ENCODE measurements at places on chromosomes 5 and 9.

GRCh38 chr5:130871346-130872086 lies 293.5 kb downstream of the HINT1 start:
- DNase-seq, result no peak

DNA sequence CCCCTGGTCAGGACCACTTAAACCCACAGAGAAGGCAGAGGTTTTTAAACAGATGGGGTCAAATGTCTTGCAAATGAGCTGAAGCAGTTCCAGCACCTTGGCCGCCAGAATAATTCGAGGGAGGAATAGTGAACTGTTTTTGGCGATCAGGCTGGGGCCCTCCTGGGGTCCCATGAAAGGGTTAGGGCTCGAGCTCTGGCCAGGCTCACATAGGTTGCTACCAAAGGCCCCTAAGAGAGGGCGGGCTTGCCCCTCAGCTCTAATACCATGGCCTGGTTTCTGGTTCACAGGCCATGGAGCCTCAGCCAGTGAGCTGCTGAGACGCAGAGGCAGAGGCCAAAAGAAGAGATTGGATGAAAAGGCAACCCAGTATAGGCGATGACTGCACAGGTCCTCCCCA lies 74.8 kb upstream of the UBTD2 start:
- DNase-seq, result no peak

DNA sequence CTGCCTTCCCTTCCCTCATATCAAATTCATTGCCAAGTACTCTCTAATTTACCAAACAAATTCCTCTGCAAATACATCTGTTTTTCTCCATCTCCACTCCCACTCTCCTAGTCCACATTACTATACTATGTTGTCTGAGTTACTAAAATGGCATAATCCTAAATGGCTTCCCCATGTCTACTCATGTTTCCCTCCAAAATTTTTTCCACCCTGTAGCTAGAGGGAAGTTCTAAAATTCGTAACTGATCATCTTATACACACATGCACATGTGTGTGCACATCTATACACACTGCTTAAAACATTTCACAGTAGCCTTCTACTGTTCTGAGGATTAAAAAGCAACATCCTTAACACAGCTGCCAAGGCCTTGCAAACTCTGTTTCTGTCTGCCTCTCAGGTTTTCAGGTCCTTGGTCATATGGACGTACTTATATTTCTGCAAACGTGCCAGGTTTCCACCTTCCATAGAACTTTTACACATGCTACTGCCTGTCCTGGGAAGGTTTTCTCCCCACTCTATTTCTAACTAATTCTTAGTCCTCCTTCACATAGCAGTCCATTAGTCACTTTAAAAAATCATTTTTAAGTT lies 140.6 kb downstream of the LURAP1L start:
- no peak for DNase-seq

DNA sequence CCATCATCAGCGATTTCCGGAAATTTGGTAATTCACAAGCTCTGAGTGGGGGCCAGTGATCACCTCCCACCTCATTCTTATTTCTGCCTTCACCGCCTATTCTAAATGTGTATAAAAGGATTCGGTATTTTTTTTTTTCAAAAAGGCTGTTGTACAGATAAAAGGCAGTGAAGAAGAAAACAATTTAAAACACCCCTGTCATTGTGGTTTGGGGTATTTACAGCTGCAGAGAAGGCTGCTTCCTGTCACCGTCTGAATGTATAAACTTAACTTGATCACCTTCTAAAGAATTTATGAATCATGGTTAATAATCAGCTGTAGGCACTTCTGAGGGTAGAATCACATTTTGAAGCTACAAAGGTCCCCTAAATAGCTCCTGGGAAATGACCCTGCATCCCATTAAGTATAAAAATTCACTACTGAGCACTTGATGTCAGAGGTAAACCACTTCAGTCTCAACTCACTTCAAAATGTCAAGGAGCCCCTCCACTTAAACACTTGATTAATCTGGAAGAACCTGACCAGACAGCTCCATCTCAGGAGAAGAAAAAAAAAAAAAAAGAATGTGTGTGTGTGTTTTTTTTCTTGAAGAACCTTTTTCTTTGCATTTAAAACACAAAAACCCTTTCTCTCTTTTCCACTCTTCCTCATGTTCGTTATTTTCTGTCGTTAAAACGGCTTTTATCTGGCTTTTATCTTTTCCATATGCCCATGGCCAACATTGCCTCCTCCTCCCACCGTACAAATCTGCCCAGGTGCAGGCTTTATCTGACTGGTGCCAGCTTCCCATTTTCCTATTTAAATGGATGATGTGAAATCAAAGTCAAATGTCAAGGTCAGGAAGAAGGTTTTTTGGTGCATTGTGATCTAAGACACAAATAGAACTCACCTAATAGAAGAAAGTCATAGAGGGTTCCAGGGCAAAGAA lies 291.2 kb downstream of the IRX1 start:
- DNase-seq, result no peak

DNA sequence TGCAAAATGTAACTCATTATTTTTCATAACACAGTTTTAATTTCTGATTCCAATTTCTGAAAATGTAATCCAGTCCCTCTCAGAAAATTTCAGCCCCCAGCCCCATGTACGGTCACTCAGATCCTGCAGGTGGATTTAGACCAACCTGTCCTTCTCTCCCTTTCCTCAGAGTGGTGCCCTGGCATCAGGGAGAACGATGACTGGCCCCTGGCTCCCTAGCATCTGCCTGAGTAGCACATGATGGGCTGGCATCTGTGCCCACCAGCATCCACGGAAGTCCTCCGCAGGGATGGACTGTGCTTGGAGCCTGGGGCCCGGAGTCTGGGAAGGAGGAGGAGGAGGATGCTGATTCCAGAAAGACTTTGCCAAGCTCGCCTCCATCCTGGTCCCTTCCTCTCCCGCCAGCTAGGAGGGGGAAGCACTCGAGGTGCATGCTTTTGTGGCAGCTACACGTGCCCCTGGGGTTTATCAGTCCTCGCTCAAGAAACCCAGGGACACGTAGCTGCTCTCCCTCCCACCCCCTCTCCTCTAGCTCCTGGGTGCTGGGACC lies 54.4 kb upstream of the RUFY1 start:
- no peak for DNase-seq

DNA sequence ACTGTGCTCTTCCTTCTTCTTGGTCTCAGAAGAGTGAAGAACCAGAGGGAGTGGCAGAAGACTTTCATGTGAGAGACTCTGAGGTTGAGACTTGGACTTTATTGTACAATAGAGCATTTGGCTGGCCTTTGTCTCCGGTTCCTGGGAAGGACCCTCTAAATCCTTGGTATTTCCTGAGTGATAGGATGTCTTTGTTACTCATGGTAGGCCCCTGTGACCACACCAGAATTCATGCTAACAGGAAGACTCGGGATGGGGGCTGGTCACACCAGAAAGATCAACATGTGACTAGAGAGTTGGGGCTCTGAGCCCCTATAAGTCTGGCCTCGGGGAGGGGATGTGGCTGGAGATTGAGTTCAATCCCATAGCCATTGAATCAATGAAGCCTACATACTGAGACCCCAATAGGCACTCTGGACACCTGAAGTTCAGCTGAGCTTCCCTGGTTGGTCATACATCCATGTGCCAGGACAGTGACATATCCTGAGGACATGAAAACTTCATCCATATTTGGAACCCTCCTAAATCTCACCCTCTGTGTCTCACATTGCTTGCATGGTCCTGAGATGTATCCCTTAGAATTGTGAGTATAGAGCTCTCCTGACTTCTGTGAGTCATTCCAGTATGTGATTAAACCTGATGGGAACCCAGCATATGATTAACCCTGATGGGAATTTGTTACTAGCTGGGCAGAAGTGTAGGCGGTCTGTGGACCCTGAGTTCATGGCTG lies 201.7 kb downstream of the GADD45G start:
- DNase-seq, result no peak

DNA sequence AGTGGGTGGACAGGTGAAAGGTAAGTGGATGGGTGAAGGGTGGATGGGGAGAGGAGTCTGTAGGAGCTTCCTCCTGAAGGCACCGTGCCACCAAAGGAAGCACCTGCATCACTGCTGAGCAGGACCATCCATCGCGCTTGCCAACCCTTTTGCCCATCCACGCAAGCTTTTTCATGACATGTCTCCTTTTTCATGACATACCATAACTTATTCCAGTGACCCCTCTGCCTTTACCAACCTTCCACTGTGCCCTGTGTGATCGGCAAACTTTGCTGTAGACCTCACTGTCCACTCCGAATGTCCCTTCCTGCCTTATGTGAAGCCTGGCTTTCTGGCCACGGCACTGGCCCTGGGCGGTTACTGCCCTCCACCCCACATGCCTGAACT lies 13.4 kb downstream of the FLT4 start:
- no peak for DNase-seq

DNA sequence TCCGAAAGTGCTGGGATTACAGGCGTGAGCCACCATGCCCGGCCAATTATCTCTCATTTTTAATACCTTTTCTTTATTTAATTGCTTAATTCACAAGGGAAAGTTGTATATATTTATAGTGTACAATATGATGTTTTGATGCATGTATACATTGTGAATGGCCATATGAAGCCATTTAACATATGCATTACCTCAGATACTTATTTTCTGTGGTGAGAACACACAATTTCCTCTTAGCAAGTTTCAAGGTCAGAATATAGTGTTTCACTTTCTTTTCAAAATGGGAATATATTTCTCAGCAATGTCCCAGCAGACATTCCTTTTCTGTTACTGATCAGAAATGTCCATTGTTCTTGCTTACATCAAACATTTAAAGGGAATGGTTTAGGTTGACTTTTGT lies 1596.3 kb downstream of the MAT2B start:
- DNase-seq, result no peak

DNA sequence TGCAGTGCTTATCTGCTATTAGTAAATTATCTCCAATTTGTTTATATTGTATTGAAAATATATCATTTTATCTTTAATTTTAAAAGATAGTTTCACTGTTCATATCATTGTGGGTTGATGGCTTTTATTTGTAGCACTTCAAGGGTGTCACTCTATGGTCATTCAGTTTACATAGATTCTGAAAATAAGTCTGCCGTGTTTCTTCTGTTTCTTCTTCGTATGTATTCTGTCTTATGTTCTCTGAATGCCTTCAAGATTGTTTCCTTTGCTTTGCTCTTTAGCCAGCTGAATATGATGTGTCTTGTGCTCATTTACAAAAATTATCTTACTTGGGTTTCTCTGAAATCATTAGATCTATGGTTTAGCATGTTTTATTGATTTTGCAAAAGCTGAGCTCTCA lies 359.9 kb downstream of the CYLC2 start:
- no peak for DNase-seq

GRCh38 chr9:84679571-84679970 lies 10.0 kb downstream of the NTRK2 start:
- no peak for DNase-seq

GRCh38 chr5:2903451-2904395 lies 152.2 kb upstream of the IRX2 start:
- DNase-seq, result no peak

GRCh38 chr9:105877721-105878120 lies 183.4 kb downstream of the TMEM38B start:
- DNase-seq, result no peak

- DNase-seq, result no peak
These were observed 72.8 kb upstream of the EFNA5 start for GRCh38 chr5:107743373-107744000.

GRCh38 chr9:114371973-114372917 lies 15.5 kb downstream of the AKNA start:
- no peak for DNase-seq

DNA sequence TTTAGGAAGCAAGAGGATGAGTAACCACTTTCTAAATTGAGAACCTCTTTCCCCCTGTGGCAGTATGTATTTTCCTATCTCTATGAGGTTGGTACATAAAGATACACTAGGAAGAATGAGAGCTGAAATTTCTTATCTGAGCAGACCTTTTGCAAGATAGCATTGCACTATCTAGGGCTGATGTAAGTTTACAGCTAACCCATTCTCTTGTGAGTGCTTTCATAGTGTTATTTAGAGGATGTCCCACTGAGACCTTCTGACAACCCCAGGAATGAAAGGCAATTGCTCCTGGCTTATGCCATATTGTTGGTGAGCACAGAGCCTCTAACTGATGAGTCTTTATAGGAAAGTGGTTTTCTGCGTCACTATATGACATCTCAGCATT lies 1209.3 kb upstream of the CDH6 start:
- no peak for DNase-seq

GRCh38 chr5:151625285-151625684 lies 34.2 kb upstream of the FAT2 start:
- DNase-seq, result no peak

DNA sequence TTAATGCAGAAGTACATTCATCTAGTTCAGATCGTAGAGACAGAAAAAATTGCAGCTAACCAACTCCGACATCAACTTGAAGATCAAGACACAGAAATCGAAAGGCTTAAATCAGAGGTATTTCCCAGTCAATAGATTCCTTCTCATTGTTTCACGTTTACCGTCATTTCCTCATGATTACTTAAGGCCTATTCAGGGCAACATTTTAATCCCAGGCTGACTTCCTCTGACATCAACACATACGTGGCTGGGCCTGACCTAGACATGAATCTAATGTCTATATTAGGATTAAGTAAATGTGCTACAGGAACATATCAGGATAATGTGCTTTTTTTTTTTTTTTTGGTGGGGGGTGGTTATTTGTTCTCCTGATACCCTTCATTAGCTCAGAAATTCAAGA lies 107.9 kb downstream of the RASGRF2 start:
- DNase-seq, result no peak

GRCh38 chr5:142756576-142756975 lies 13.6 kb upstream of the ARHGAP26 start:
- DNase-seq, result no peak

DNA sequence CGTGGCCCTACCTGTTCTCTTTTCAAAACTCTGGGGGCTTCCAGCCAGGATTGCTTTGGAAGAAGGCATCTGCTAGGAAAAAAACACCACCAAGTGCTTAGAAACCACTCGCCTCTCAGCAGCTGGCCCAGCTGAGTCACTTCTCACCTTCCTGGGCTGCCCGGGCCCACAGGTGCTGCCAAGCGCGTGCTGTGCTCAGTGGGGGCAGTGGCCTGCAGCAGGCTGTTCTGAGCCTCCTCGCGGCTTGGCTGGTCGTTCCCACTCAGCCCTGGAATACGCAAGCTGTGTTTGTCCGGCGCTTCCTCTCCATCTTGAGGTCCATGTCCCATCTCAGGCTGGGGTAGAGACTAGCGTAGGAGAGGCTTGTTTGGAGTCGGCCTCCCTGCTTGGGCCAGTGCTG lies 102.5 kb upstream of the FCN2 start:
- DNase-seq, result no peak

DNA sequence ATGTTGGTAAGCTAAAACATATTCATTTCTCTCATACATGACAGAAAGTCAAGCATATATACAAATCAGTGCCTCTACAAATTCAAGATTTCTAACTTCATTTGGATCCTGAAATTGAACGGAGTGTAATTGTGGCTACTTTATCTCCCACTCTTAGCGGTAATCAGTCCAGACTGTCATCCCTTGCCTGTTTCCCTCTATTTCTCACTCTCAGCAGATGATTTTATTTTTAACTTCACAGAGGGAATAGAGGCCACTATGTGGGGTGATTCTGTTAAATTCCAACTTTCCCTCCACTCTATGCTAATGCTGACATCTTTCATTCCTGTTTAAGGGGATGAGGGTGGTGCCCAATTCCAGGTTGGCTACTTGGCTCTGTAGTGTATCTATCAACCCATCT lies 153.8 kb upstream of the KCNN2 start:
- DNase-seq, result no peak
